Left kidney (tissue), 8 donors: ENCODE measurements at places on chromosomes 2 and 18.

GRCh38 chr2:215055891-215056290 is 82.5 kb downstream of the ABCA12 start:
- no peak for DNase-seq

- DNase-seq = no peak
Measured at GRCh38 chr2:168338292-168338691, 90.9 kb upstream of the STK39 start.

- DNase-seq = no peak
Measured at GRCh38 chr18:3319399-3319798, 57.5 kb downstream of the MYL12B start.

DNA sequence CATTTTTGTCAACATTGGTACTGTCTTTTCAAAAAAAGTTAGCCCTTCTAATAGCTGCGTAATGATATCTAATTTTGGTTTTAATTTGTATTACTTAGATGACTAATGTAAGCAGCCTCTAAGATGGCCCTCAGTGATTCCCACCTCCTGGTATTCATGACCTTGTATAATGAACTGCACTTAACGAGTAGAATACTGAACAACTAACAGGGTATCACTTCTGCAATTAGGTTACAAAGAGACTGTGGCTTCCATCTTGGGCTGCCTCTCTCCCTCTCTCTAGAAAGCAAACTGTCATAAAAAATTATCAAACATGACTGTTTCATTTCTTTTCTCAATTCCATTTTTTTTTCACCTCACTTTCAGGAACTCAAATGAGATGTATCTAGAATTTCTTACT is 120.9 kb downstream of the RNF152 start:
- no peak for DNase-seq

GRCh38 chr18:72342933-72343332 is 201.2 kb downstream of the CBLN2 start:
- no peak for DNase-seq
